ENCODE measurements at places on chromosomes 7 and 10.

DNA sequence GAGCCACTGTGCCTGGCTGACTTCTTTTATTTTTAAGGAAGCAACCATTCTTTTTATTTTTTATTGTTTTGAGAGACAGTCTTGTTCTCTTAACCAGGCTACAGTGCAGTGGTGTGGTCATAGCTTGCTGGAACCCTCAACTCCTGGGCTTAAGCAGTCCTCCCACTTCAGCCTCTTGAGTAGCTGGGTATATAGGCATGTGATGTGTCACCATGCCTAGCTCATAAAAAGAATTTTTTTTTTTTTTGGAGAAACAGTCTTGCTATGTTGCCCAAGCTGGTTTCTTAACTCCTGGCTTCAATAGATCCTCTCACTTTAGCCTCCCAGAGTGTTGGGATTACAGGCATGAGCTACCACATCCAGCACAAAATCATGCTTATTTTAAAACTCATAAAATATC lies 5.8 kb downstream of the MCU start:
- DNase-seq: no peak

GRCh38 chr7:6121141-6121540 lies 90.0 kb downstream of the ANKRD61 start:
- DNase-seq: no peak

DNA sequence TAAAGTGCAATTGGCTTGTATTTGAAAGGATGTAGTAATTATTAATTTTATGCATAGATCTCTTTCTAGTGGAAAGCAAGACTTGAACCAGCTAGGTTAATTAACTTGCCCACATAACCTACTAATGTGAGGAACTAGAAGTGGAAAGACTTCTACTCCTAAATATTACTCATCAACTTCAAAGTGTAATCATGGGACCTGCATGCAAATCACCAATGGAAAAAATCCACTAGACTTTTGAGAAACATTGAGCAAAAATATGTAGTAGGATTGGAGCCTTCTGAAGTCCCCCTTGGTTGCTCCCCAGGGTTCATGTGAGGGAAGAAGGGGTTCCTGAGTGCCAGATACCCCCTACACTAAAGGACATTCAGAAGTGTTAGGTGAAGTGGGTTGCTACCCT lies 240.2 kb downstream of the PTEN start:
- no peak for DNase-seq

DNA sequence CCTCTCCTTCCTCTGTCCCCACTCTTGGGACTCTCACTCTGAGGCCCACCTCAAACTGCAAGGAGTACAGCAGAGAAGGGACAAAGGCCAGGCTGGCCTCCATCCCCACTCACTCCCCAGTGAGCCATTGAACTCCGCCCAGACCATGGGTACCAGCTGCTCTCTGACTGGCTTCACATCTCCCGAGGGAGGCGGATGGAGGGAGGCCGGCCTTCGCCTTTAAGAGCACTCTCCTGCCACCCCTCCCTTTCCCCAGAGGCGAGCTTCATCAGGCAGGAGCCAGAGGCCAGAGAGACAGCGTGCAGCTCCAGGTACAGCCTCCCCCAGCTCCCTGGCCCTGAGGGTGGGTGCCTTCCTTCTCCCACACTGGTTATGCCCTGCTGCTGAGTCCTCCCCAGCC lies 1.8 kb upstream of the LDB3 start:
- no peak for DNase-seq

DNA sequence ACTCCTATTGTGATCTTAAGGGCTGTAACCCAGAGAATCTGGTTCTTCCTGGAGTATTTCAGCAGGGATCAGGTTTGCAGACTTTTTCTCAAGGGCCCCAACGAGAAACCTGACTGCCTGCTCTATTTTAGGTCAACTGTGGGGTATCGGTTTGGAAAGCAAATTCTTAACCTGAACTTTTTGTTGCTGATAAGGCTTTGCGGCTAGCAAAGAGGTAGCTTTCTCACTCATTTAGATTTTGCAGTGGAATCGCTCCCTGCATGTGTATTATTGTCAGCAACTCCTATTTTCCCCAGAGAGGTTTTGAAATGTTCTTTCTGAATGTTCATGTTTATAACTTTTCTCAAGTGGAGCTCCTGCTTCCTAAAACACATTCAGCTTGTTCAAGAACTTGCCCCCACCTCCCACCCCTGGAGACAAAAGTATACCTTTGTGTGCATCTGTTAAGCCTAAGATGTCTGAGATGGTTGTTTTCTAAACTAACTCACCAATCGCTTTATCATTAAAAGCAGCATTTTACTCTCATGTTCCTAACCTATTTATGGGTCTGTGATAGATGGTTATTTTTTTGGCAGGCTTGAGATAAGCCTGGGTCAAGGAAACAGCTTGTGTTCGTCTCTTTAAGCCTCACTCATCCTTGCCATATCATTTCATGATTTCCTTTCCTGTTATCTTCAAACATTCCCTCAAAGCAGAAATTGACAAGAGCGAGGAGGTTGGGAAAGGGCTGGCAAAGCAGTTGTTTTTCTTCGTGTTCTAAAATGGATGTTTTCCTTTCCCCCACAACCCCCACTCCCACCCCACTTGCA lies 129.8 kb downstream of the BAMBI start:
- no peak for DNase-seq

- no peak for DNase-seq
Measured at GRCh38 chr10:21401196-21401595, 124.3 kb downstream of the SKIDA1 start.

DNA sequence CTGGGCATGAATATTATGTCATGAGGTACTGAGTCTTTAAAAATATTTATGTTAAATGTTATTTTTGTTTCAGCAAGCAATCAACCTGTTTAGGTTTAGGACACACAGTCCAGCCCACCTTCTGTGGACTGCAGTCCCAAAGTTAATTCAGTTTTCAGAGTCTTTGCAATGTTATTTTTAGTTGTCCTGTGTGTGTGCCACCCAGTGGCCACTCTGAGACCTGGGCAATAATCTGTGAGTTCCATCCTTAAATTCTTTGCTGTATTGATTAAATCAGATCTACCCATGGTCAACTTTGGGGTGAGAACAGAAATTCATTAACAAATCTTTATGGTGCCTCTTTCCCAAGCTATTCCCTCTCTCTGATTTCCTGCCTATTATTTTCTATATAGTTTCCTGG lies 415.1 kb downstream of the CCSER2 start:
- no peak for DNase-seq

GRCh38 chr7:101778026-101778580 lies 39.3 kb upstream of the CUX1 start:
- DNase-seq: no peak

DNA sequence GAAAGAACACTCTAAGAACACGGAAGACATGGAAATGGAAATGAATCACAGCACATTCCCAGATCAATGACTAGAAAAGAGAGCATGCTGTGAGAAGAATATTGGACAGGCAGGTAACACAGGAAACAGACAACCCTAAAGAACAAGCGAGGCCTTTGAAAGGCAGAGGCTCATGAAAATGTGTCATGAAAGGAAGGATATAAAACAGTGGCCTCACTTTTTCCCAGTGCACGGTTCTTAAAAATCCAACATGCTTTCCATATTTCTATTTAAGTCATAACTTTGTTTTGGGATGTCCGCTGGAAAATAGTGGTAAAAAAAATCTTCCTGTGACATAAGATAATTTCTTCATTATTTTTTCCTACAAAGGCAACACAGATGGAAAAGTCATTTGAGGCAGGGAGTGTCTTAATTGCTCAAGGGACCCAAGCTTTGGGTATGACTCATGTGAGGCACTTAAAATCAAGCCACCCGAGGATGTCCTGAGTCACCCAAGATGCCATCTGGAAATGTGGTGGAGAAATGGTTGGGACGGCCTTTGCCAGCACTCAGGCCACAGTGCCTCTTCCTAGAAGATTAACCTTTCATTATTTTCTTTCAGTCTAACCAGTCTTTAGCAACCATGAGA lies 17.0 kb downstream of the ITIH5 start:
- DNase-seq: no peak

GRCh38 chr10:132010483-132010882 lies 28.8 kb upstream of the BNIP3 start:
- DNase-seq: no peak

DNA sequence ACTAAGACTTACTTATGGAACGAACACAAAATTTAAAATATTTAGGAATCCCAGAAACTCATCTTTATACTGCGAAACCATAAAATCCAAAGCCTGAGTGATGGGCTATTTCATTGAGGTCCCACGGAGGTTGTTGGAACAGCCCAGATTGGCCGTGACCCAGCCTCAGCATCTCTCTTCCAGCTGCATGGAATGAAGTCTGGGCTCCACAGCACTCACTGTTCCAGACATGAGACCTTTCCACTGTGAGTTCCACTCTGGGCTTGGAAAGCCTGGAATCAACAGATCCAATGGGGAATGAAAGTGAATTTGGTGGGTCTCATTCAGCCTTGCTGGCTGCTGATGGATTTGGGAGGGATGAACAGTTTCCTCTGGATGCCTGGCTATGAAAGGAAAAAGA lies 184.9 kb downstream of the EMX2 start:
- DNase-seq: no peak

- DNase-seq: no peak
Measured at GRCh38 chr7:137990251-137990941, 11.5 kb downstream of the CREB3L2 start.

- DNase-seq: no peak
Measured at GRCh38 chr7:18940593-18941134, 176.8 kb downstream of the TWIST1 start.

DNA sequence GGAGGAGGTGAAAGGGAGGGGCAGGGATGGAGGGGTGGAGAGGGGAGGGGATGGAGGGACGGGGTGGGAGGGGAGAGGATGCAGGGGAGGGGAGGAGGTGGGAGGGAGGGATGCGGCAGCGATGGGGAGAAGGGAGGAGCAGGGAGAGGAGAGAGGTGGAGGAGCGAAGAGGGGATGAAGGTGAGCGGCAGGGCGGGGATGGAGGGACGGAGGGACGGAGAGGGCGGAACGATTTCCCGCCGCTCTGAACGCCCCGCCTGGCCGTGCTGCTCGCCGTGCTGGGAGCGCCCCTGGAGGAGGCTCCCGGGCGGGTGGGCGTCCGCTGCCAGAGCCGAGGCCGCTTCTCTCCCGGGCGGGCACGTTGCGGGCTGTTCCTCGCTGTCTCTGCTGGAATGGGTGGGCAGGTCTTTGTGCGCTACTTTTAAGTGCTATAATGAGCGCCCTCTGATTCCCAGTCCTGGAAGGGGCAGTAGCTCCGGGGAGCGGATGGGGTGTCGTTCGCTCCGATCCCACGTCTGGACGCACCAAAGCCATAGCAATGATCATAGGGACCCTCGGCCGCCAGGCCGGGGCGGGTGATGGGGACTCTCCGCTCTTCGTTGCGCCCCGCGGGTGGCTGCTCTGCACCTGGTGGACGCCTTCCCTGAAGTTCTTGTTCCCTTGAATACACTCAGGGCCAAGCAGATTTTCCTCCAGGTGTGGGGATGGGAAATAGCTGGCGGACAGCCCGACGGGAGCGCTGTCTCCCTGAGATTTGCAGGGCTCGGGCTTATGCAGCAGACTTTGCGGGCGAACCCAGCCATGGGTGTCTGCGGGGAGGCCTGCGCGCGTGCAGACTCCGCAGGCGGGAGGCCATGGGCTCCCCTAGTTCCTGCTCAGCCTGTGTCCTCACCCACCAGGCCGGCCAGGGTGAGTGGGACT lies 81.1 kb upstream of the CPXM2 start:
- DNase-seq: no peak

DNA sequence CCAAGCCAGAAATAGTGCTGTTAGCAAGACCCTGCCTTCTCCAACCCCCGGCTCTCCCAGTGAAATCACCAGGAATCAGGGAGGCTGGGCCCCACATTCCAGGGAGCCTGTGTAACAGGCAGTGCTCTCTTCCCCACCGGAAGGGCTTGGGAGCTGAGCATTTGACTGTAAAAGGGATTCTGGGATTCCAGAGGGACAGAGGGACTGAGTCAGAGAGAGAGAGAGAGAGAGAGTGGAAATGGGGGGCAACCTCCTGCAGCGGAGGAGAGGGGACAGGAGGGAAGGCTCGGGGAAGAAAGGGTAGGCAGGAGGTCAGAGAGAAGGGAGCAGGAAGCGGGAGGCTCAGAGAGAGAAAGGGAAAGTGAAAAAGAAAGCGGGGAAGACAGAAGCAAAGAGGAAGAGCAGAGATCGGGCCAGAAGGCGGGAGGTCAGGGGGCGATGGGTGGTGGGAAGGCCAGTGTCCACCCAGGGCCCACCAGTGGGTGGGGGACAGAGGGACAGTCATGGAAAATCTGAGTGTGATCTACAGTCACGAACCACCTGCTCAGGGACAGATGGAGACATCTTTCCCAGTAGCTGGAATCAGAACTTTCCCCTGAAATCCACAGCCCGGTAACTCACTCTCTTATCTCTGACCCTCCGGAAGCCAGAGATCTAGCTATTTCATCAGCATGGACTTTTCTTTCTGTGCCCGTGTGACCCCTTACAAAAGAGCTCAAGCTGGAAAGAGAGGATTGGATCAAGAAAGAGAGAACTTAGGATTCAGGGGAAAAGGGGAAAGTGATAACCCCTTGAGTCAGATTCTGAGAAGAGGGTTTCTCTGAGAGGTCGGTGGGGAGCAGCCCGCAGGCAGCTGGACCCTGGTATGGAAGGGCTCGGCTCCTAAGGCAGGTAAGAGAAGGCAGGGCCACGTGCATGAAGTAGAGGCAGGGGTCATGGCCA lies 4.6 kb upstream of the SERPINE1 start:
- no peak for DNase-seq

DNA sequence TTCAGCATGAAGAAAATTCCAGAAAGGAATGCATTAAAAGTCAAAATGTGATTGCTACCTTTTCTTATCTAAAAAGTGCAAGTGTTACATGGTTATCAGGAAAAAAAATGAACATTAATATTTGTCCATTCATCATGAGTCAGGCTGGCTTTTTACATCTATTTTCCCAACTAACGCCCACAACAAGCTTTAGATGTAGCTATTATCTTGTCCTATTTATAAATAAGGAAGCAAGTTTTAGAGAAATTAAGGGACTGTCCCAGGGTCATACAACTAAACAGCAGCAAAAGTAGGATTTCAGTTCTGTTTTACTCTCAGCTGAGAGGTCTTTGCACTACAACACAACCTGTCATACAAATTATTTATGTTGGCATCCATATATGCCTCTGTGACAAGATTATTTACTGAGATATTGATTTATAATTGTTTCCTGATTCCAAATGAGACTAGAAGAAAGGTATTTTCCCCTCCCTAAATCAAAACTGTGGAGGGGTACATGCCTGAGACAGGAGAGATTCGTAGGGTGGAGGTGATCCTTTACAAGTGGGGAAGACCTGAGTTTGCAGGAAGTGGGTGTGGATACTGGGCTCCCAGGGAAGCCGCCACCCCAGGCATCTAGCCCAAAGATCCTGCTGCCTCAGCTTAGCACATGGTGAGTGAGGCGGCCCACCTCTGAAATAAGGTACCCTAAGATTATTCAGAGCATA lies 57.2 kb upstream of the ARID5B start:
- no peak for DNase-seq

GRCh38 chr10:121495719-121496118 lies 102.5 kb downstream of the FGFR2 start:
- DNase-seq: no peak

DNA sequence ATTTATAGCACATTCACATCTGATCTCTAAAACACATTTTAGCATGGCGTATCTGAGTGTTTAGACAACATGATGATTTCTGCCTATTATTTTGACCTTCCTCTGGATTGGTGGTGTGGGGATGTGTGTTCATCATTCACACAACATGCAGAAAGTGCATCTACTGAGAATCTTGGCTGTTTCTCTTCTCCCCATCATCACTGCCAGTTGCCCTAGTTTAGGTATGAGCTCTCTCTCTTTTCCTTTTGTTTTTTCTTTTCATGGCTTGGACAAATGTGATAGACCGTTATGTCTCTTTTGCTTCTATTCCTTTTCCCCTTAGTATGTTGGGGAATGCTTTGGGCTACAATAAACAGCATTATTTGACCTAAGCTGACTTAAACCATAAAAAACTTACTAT lies 239.2 kb upstream of the FZD8 start:
- DNase-seq: no peak

- DNase-seq: no peak
Measured at GRCh38 chr10:60809157-60809556, 30.9 kb downstream of the CDK1 start.

All from stimulated activated CD4-positive, alpha-beta T cell treated with anti-CD3 and anti-CD28 coated beads, Interleukin-4, amount 100 ng/mL, for 4 hours (primary cell).